Prostate gland (tissue), 2 donors: ENCODE measurements at places on chromosomes 12 and 14. TPM values are rescaled to one million over a fixed set of nuclear protein-coding genes. Genes with fewer than 3 reads are reported as not detected.

ASCL1 gene
- total RNA-seq = 0.50 TPM

- DNase-seq = no peak
- no peak overlapping the region for H3K4me3 ChIP-seq
- H3K4me1 ChIP-seq = no peaks in the 10 kb centered on the region
- no peak overlapping the region for H3K27ac ChIP-seq
- no peaks in the 10 kb centered on the region for H3K36me3 ChIP-seq
Measured at GRCh38 chr12:131279281-131279921, 325.7 kb downstream of the ADGRD1 start.

- H3K4me1 ChIP-seq = no peaks in the 10 kb centered on the region
- H3K4me3 ChIP-seq = no peak overlapping the region
- no peaks in the 10 kb centered on the region for H3K27me3 ChIP-seq
- H3K27ac ChIP-seq = no peak overlapping the region
- DNase-seq = no peak
- H3K36me3 ChIP-seq = no peaks in the 10 kb centered on the region
Measured at GRCh38 chr12:59494617-59495016, 101.2 kb upstream of the SLC16A7 start.

- no peak overlapping the region for H3K27ac ChIP-seq
- H3K36me3 ChIP-seq = no peaks in the 10 kb centered on the region
- H3K27me3 ChIP-seq = no peaks in the 10 kb centered on the region
- H3K4me3 ChIP-seq = no peak overlapping the region
- no peaks in the 10 kb centered on the region for H3K4me1 ChIP-seq
Measured at GRCh38 chr12:41627476-41627875, 439.4 kb downstream of the PDZRN4 start.

DNA sequence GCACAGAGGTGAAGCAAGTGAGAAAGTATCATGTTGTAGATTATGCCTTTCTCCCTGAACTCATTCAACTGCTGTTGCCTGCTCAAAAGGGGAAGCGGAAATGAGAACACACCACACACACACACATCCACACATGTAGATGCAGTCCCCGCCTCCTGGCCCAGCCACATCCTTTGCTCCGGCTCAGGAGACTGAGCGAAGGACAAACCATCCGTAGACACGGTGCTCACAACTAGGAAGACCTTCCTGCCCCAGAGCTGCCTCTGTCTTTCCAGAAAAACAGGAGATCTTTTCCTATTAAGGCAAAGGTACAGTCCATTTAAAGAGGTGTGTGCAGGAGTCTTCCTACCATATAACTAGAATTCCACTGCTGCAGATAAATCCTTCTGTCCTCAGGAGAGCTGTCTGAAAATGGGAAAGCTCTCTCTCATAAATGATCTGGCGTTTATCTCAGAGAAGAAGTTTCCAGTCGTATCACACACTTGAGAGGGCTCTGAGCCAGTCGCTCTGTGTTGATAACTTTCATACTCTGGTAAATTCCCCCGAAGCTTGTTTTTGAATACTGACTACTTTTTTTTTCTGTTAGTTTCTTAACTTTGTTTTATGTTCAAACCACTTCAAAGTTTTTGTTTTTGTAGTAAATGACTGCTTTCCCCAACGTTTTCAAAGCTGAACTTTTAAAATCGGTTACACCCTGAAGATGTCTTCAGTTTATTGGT is at the start of gene TESPA1:
Gene TESPA1 (minus strand): TSS at position 105 of the 719 bp plus-strand sequence. CDS start 10,200 bp downstream, outside the sequence.
- H3K27me3 ChIP-seq = no peaks in the 10 kb centered on the region
- no peak within 1 kb of the TSS for H3K4me3 ChIP-seq
- H3K4me1 ChIP-seq = no peaks in the 10 kb centered on the region
- DNase-seq = peak; percentile 11
- no peak within 1 kb of the TSS for H3K27ac ChIP-seq

DNA sequence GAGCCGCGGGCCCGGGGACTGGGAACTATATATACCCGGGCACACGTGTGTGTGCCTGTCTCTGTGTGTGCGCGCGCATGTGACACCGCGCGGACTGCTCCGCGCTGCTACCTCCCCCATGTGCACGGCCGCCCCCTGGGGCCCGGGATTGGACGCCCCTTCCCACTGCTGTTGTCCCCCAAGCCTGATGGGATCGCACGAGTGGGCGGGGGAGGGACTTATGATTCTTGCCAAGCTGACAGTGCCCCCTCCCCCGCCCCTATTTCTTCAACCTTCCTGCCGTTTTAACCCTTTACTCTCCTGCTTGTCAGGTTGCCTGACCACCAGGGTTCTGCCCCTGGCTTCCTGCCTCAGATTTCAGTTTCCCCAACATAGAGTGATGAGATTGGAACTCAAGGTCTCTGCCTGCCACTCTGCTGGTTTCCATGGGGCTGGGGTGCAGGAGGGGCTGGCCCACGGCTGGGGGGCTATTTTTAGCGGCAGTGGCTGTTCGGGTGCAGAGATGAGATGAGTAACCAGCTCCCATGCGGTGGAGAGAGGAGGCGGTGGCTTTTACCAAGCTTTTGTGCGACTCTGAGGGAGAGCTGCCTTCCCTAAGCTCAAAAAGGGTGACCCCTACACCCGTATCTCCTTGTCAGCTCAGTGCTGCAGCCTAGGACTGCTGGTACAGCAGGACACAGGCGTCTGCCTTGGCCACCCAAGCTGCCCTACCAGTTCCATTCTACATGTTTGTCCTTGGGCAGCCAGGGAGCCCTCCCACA is at the start of gene DDN:
Gene DDN (minus strand): TSS at position 5 of the 761 bp plus-strand sequence. CDS start 88 bp downstream, outside the sequence.
- no peaks in the 10 kb centered on the region for H3K36me3 ChIP-seq
- no peak for DNase-seq
- peaks cover 3% of the 10 kb centered on the region for H3K27me3 ChIP-seq
- peak within 1 kb of the TSS; percentile 25 for H3K4me3 ChIP-seq
- H3K4me1 ChIP-seq = peaks cover 19% of the 10 kb centered on the region
